GM12878 (cell line): ENCODE measurements at places on chromosomes 5 and 9. TPM values are rescaled to one million over a fixed set of nuclear protein-coding genes. Genes with fewer than 3 reads are reported as not detected.

DNA sequence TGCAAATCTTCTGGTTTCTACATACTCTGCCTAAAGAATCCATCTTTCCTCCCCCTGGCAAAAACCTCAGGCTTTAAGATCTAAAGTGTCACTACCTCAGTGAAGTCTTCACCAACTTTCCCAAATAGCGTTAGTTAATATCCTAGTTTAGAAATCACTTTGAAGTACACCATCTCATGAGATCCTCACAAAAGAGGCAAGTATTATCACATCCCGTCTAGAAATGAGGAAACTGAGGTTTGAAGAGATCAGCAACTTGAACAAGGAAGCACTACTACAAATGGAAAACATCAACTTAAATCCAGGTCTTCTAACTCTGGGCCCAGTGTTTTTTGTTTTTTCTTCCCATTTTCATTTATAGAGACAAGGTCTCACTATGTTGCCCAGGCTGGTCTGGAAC is 4.6 kb downstream of the AP3B1 start:
- no peak for DNase-seq

Gene PCDHB15
- total RNA-seq = not detected in 2 replicates

DNA sequence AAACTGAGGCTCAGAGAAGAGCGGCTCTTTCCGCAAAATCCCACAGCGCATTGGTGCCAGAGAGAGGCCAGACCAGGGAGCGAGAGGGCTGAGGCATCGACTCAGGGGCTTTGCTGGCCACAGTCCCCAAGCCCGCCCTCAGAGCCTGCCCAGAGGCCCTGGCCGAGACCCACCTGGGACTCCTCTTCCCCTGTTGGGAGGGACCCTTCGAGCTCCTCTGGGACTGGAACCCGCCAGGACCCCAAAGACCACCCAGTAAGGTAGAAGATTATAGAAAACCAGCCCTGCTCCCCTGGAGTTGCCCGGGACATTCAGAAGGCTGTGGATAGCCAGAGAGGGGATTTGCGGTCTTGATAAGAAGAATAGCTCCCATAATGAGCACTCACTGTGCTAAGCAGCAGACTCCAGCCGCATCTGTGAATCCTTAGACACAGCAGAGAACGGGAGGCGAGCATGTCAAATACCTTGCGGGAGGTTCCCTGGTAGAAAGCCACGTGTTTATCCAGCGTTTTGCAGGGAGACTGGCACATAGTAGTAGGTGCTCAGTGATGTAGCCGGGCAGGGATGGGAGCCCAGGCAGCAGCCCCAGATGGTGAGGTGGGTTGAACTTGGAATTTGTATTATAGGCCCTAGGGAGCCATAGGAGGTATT is 651 bp upstream of the AK1 start:
- DNase-seq = no peak

GRCh38 chr9:126664900-126665643 is 51.3 kb downstream of the LMX1B start:
- DNase-seq = no peak

DNA sequence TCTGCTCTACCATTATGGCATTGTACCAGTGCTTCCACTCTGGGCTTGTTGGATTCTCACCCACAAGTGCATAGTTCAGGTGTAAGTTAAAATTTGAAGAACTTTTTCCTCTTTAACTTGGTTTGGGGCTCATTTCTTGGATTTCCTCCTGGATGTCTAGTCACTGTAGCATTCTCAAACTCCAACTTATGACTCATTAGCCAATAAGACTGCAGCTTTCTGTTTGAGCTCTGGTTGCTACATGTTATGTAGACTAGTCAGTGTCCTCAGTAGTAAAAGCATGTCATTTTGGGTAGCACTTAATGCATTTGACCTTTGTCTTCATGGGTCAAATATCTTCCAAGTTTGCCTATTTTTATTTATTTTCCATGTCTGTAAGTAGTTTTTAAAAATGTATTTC is 790.8 kb downstream of the BRINP1 start:
- no peak for DNase-seq

Gene CFAP90
- total RNA-seq = not detected in 2 replicates

DNA sequence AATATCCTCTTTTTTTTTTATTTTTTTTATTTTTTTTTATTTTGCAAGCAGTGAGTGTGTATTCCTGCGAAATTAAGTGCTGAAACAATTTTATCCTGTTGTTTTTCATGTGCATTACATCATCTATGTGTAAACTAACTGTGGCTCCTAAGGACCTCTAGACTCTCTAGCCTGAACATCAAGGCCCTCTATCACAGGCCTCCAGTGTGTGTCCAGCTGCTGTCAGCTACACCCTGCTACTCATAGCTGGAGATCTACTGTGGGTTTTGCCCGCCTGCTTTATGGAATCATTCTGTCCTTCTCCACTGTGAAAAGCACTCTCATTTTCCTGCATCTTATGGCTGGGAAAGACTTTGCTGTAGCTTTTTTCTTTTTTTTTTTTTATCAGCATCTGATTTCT is 157.8 kb downstream of the KCTD16 start:
- no peak for DNase-seq

Gene LCN1
- not detected in 2 replicates for total RNA-seq

- no peak for DNase-seq
Observed at GRCh38 chr9:95667789-95668188, 151.0 kb upstream of the PTCH1 start.
